ENCODE measurements at places on chromosomes 1 and 21.

GRCh38 chr1:164186881-164187280 is 372.1 kb upstream of the PBX1 start:
- DNase-seq = no peak

DNA sequence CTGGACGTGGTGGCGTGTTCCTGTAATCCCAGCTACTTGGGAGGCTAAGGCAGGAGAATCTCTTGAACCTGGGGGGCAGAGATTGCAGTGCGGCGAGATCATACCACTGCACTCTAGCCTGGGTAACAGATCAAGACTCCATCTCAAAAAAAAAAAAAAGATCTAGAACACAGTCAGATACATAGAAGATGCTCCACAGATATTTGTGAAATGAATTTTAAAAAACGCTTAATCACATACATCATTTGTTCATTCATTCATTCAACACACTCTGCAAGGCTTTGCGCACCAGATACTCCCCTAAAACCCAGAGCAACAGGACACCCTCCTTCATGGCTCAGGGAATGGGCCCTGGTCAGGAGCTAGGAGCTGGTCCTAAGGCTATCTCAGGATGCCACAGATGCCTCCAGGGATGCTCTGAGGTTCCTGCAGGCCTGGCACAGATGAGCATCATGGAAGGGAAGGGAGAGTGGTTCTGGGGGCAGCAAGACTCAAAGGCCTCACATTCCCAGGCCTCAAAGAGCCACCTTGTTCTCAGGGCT is 6.4 kb downstream of the HSPG2 start:
- no peak for DNase-seq

- no peak for DNase-seq
Observed at GRCh38 chr1:163703794-163704193, 382.0 kb downstream of the NUF2 start.

GRCh38 chr21:15057285-15057684 is 7.5 kb downstream of the NRIP1 start:
- no peak for DNase-seq

DNA sequence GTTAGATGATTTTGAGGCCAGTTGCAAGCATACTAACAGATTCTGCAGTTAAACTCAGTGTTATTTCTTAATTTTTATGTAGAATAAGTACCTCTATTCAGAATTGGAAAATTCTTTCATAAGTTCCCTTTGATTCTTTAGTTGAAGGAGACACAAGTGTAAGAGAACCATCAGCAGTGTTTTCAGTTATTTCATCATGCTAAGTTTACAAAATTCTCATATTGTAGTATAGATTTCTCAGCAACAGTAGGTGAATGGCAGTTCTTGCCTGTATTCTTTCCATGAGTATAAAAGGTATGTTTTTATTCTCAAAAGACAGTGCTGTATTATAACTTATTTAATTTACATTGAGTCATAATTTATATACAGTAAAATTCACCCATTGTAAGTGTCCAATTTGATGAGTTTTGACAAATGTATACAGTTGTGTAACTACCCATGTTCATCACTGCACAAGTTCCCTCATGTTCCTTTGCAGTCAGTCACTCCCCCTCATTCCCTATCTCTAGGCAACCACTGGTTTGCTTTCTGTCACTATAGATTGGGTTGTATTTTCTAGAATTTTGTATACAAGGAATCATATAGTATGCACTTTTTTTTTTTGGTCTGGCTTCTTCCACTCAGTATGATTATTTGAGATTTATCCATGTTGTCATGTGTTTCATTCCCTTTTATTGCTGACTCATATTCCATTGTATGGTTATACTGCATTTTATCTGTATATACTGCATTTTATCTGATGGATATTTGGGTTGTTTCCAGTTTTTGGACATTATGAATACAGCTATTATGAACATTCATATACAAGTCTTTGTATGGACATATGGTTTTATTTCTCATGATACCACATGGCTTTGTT is 3.9 kb downstream of the RPS6KC1 start:
- DNase-seq = no peak

- DNase-seq = no peak
Observed at GRCh38 chr1:67582625-67583461, 102.2 kb upstream of the GADD45A start.

DNA sequence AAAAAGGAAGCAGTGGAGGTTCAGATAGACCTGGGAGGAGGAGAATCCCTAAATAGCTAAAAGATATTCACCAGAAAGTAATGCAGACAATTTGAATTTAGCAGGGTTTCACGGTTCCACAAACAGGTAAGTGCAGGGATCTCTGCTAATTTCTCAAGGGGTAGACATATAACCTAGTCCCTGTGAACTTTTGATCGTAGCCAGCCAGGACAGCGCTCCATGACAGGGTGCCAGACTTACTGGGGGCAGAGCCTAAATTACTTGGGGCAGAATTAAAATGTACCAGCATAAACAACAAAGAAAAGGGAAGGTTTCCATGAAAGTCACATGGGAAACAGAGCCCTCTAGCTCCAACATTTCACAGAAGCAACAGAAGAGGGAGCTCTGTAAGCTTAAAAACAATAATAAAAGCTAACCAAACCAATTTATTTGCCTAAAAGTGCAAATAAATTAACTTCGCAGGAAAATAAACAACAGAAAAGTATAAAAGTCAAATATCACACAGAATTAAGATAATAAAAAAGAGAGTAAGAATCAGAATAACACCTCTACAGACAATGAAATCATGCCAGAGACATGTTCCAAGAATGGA is 198.3 kb downstream of the DUSP10 start:
- no peak for DNase-seq
